ENCODE measurements at places on chromosomes 4 and X.

DNA sequence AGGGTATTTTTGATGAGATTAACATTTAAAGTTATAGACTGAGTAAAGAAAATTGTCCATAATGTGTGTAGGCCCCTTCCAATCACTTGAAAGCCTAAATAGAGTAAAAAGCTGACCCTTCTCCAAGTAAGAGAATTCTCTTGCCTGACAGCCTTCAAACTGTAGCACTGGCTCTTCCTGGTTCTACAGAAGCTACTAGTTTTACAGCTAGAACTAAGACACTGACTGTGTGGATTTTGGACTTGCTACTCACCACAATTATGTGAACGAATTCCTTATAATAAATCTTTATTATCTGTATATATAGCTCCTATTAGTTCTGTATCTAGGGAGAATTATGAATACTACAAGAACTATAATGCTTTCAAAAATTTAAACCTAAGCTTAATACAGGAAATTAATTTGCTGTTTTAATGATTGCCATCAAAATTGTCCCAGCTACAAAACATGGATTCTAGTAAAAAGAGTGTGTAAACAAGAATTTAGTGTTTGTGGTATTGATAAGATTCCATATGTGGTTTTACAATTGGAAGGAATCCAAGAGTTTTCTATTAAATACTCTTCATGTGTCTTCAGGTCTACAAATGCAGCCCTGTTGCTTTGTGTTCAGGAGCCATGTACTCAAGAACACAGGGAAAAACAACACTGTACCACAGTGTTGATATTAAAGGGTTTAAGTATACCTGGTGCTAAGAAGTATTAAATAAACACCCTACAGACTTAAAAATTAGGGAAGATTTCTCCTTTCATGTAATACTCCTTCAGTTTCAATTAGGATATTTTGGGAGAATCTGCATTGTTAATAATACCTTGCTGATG lies 366.5 kb downstream of the CXXC4 start:
- no peak for DNase-seq

DNA sequence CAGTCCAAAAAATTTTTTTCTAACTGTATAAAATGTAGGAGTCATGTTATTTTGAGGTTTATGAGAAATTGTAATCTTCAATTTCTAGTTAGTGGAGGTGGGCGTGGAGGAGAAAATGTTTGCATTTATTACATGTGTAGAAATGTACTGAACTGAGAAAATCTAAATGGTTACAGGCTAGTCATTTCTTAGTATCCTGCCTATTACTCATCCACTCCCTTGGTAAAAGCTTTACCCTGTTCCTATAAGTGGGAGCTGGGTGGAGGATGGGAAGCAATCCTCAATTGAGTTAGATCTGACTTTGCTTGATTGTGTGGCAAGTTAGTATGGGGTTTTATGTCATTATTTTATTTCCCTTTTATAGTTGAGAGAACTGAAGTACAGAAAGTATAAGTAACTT lies 73.8 kb downstream of the POLA1 start:
- DNase-seq: no peak

GRCh38 chrX:38156838-38157237 lies 63.8 kb downstream of the SRPX start:
- no peak for DNase-seq

GRCh38 chr4:186024637-186025407 lies 44.1 kb upstream of the TLR3 start:
- DNase-seq: no peak

- no peak for DNase-seq
Observed at GRCh38 chrX:101395789-101396188, 5.0 kb downstream of the RPL36A start.

DNA sequence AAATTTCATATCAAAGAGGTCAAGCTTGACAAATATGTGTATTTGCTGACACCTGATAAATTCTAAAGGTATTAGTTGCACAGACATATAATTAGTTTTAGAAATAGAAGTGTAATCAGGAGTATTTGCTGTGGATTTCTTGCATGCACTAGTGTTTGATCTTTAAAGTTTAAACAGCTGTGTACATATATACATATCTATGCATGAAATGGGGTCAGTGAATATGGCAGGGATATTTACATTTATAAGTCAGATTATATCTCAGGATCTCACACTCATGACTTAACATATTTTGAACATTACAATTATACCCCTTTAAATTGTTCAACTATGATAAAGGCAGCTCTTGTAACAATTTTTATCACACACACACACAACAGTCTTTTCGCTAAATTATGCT lies 547.4 kb upstream of the ACTRT1 start:
- DNase-seq: no peak

GRCh38 chr4:82618103-82618720 lies 56.4 kb upstream of the TMEM150C start:
- no peak for DNase-seq

DNA sequence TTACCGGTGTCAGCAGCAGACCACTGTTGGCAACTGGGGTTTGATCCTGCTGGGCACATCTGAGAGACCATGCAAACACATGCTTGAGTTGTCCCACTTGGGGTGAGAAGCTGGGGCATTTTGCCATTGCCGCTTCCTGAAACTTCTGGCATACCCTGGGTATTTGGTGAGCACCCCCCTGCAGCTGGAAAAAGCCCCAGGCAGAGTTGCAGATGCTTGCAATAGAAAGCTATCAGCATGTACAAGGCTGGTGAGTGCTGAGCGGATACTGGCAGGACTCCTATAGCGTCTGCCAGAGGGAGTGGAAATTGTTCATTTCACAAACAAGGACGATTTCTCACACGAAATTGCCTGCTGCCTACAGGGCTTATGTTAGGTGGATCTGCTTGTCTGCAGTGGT lies 32.3 kb downstream of the SUPT20HL1 start:
- no peak for DNase-seq

- DNase-seq: no peak
Observed at GRCh38 chr4:16691450-16691849, 207.0 kb downstream of the LDB2 start.

DNA sequence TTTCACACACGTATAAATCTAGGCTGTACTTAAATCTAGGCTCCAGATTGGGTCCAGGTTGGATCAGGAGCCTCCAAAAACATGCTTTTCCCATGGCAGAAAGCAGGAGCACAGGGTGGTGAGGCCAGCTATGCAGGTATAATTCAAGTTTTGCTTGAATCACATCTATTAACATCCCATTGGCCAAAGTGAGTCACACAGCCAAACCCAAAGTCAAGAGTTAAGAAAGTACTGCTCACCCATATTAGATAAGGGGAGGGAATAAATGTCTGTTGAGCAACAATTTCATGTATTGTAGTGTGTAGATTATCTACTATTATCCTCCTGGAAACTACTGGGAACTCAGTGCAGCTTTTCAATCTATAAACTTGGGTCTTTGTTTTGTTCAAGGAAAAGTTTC lies 12.8 kb downstream of the SUPT20HL2 start:
- no peak for DNase-seq

GRCh38 chr4:169668069-169668721 lies 47.8 kb downstream of the CLCN3 start:
- no peak for DNase-seq

DNA sequence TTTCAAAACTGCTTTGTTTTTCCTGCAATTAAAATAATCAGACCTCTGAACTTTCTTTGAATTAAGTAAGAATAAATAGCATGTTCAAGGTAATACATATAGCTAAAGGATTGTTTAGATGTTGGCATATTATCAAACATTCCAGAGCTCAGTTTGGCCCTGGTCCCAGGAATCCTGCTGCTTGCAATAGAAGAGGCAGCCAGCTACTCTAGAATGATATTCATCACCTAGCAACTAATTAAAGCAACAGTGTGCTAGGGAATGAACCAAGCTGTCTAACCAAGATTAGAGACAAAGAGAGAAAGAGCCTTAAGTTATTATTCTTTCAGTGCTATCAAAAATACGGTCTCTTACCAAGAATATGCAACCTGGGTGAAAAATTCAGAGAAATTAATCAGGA lies 460.9 kb downstream of the GABRG1 start:
- no peak for DNase-seq

GRCh38 chr4:88965053-88965452 lies 91.9 kb downstream of the FAM13A start:
- no peak for DNase-seq

DNA sequence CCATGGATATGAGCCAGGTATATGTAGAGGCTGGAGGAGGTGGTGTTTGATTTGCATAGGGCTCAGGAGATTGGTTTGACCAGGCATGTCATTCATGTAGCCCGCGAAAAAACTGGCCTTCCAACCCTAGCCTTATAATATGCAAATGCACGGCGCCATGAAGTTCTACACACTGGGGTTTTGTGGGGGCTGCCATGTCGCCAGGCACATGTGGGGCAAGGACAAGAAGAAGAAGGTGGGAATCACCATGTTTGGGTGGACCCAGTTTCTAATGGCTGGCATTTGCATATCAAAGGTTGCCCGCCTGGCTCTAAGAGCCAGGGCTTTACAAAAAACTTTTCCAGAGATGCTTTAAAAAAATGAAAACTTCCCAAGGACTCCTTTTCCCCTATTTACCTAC lies 1251.0 kb downstream of the PCDH18 start:
- no peak for DNase-seq

GRCh38 chrX:97876697-97877407 lies 993.1 kb downstream of the RPA4 start:
- no peak for DNase-seq

DNA sequence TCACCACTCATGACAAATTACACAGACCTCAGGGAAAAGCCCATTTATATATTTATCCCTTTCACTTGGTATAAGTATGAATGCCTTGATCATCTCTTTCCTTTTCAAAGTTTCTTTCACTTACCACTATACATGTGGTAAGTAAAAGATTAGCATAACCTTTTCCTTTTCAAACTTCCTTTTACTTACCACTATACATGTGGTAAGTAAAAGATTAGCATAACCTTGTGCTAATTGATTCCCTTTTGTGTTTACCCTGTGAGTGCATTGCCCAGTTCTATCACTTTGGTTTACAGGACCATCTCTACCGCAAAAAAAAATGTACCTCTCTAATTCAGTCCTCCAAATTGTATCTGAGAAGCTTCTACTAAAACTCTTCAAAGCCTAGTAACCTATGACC lies 32.7 kb upstream of the TCEANC start:
- DNase-seq: no peak

Measured in stimulated activated CD4-positive, alpha-beta T cell treated with anti-CD3 and anti-CD28 coated beads, Interleukin-15, amount 100 ng/mL, for 1 hour (primary cell).